ENCODE measurements at places on chromosomes 11 and 22. TPM values are rescaled to one million over a fixed set of nuclear protein-coding genes. Genes with fewer than 3 reads are reported as not detected.

DNA sequence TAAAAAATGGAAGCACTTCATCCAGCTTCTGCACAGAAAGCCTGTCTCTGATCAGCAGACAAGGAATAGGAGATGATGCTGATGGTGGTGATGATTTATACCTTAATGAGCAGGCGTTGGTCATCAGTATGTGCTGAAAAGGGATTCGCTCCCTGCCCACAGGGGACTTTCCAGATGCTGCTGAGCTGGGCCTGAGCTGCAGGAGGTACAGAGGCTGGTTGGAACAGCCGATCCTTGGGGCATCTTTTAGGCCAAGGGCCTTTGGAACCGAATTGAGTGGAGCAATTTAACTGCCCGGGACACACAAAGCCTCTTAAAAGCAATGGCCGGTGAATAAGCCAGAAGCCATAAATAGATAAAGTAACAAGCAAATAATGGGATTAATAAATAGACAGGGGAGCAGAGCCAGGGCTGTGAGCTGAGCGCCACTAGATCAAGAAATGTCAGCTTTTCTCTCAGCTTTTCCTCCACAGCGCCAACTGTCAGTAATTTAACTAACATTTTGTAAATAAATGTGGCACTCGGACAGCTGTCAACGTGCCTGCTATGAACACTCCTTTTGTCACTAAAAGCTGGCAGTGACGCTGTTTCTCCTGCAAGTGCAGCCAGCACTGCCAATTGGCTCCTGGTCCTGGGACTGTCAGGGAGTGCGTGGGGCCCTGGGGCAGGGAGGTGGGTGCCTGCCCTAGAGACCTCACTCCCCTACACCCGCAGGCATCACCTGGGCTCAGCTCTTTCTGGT is 562.3 kb downstream of the NTM start:
- no peaks in the 10 kb centered on the region for H3K36me3 ChIP-seq
- no peaks in the 10 kb centered on the region for H3K27me3 ChIP-seq
- no peak overlapping the region for H3K4me3 ChIP-seq
- no peak overlapping the region for H3K27ac ChIP-seq
- DNase-seq: no peak

DNA sequence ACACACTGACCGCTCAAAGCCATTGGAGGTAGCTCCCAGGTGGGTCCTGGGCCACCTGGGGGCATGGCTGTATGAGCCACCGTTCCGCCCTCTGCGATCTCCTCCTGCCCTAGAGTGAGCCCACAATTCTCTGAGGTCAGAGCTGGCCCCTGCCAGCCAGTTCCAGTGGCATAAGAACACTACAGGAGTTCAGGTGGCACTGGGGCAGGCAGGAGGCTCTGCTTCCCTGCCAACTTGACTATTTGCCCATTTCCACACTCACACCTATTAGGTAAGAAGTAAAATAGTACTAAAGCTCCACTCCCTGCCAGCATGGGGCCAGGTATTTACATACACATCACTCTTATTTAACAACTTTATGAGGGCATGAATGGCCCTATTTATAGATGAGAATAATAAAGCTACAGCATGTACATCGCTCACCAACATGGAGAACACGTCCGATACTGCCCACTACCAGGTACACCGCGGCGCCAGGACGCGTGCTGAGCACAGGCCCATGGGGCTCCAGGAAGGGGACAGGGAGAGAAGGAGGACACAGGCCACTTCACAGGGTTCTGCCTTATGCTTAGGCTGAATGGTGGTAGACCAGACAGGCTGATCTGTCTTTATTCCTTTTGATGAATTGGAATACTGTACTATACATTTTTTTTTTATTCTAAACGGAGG is 26.2 kb downstream of the PISD start:
- H3K4me1 ChIP-seq: peaks cover 3% of the 10 kb centered on the region
- H3K27ac ChIP-seq: no peak overlapping the region
- DNase-seq: no peak
- no peaks in the 10 kb centered on the region for H3K27me3 ChIP-seq

- no peaks in the 10 kb centered on the region for H3K4me1 ChIP-seq
- no peaks in the 10 kb centered on the region for H3K27me3 ChIP-seq
- H3K27ac ChIP-seq: no peak overlapping the region
- H3K36me3 ChIP-seq: no peaks in the 10 kb centered on the region
Observed at GRCh38 chr11:99766811-99767210, 746.1 kb downstream of the CNTN5 start.

The OR2AG2 gene
- total RNA-seq: not detected

The TMPRSS5 gene
- total RNA-seq: 0.76 TPM

The PRR33 gene
- 0.10 TPM for total RNA-seq

DNA sequence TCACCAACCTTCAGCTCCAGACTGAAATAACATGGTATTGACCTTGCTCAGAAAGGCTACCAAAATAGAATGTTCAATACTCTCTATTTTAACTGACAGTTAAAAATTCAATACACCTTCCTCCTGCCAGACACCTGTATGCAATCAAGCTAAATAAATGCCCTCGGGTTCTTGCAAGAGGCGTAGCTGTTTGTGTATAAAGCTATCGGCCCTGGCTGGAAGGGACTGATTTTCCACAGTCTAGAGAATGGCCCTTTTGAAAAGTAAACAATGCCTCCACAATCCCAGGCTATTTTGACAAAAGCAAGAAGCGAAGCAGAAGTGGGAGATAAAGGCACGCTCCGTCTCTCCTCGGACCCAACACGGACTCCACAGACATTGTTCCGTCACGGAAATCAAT is 791.2 kb downstream of the BRD1 start:
- no peak overlapping the region for H3K27ac ChIP-seq
- peaks cover 29% of the 10 kb centered on the region for H3K27me3 ChIP-seq
- H3K4me3 ChIP-seq: no peak overlapping the region
- no peaks in the 10 kb centered on the region for H3K36me3 ChIP-seq

DNA sequence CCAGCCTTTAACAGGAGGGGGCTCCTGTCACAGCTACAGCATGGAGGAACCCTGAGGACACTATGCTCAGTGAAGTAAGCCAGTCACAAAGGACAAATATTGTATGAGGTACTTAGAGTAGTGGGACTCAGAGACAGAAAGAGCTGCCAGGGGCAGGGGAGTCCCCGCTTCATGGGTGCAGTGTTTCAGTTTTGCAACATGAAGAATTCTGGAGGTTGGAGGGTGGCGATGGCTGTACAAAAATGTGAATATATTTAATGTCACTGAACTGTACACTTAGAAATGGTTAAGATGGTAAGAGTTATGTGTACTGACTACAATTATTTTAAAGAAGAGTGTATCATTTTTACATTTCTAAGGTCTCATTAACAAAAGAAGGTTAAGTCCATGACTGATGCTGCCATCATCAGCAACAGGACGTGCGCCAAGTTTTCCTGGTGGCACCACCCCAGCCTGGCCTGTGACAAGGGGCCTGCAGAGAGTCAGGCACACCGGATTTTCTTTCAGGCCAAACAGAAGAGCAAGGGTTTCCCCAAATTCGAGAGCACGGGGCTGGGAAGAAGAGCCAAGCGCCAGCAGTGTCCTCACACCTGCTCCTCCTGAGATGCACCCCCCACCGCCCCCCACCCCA is 22.1 kb downstream of the YPEL1 start:
- H3K27ac ChIP-seq: no peak overlapping the region
- no peak for DNase-seq
- H3K36me3 ChIP-seq: peaks cover 14% of the 10 kb centered on the region
- no peak overlapping the region for H3K4me3 ChIP-seq
- peaks cover 4% of the 10 kb centered on the region for H3K4me1 ChIP-seq

Measured in T-cell (primary cell).